ENCODE measurements at places on chromosomes 6 and 20.

- DNase-seq, result no peak
Observed at GRCh38 chr20:57212534-57213276, 53.7 kb downstream of the BMP7 start.

- no peak for DNase-seq
Observed at GRCh38 chr6:79208816-79209215, 25.7 kb downstream of the HMGN3 start.

- DNase-seq, result no peak
Observed at GRCh38 chr6:100618351-100618671, 153.6 kb upstream of the SIM1 start.

GRCh38 chr6:34182751-34183531 is 37.1 kb upstream of the GRM4 start:
- DNase-seq, result peak; percentile 48

- DNase-seq, result no peak
Observed at GRCh38 chr6:130831607-130832006, 4.4 kb downstream of the SMLR1 start.

DNA sequence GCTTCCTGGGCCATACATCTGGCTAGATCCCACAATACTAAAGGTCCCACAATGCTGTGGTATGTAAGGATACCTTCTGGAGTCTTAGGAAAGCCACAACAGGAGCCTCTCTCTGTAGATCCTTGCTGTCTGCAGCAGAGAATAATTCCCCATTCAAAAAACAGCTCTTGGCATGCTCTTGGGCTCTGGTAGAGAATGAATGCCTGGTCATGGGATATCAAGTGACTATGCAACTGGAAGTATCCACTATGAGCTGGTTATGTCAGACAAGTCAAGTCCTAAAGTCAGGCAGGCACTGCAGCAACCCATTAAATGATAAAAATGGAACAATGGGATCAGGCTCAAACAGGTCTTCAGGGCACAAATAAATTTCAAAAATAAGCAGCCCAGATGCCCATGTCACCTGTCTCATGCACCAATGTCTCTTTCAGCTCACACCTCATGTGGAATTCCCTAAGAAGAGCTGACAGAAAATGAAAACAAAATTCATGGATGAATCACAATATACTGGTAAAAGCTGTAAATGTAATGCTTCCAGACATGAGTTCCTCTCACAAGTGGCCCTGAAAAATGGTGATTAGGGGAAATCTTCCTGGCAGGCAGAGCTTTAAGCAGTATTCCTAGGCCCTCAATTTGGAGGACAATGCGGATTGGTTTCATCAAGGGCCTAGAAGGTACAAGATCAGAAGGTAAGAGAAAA is 4.3 kb downstream of the AK9 start:
- DNase-seq, result no peak

DNA sequence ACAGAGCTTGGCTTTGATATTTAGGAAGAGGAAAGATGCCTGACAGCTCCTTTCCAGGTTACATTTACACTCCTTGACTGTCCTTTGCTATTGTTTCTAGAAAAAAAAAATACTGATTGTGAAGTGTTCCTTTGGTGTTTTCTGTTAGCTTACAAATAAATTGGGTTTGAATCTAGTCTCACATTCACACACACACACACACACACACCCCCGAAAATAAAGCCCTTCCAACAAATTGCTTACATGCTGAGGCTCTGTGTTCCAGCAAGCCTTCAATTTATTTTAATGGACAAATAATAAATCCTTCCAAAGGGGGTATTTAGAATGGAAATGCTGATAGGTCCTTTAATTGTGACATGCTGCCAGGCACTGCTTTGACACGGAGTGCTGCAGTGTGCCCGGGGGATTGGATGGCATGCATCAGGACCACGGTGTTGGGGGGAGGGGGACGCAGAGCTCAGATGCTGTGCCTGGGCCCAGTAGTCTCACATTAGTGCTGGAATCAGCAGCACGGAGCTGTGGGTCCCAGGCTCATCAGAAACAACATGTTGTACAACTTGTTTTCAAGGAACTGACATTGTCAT is 199.9 kb downstream of the CD83 start:
- no peak for DNase-seq

DNA sequence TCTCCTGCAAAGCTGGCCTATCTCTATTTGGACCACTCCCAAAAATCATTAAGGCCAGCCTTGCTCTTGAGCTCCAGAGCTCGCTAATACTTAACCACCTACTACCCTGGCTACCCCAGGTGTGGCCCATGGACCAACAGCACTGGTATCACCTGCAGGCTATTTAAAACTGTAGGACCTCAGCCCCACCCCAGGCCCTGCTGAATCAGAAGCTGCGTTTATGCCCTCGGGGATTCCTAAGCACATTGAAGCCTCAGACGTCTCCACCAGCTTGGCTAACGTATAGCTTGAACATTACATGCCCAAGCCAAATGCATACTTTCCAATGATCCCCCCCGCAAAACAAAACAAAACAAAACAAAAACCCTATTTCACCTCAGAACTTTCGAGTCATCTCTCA is 19.7 kb upstream of the SPAG4 start:
- no peak for DNase-seq

GRCh38 chr20:25247000-25247517 is 826 bp upstream of the PYGB start:
- peak; percentile 6 for DNase-seq

GRCh38 chr6:46990031-46990644 is 52.0 kb downstream of the ADGRF1 start:
- DNase-seq, result no peak

GRCh38 chr6:127015858-127016257 is 102.6 kb upstream of the RSPO3 start:
- DNase-seq, result no peak

DNA sequence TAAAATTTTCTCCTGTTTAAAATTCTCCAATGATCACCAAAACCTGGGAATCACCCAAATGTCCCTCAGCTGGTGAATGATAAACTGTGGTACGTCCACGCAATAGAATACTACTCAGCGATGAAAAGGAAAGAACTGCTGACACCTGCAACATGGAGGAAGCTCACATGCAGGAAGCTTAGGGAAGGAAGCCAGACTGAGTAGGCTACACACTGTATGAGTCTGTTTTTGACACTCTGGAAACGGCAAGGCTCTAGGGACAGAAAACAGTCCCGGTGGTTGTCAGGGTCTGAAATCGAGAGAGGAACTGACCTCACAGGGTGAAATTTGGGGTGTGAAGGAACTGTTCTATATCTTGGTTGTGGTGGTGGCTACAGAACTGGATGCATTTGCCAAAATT is 25.2 kb upstream of the TLDC2 start:
- DNase-seq, result no peak

GRCh38 chr20:20628314-20628713 is 84.1 kb downstream of the RALGAPA2 start:
- no peak for DNase-seq

GRCh38 chr20:47524015-47524784 is 22.5 kb downstream of the NCOA3 start:
- no peak for DNase-seq

DNA sequence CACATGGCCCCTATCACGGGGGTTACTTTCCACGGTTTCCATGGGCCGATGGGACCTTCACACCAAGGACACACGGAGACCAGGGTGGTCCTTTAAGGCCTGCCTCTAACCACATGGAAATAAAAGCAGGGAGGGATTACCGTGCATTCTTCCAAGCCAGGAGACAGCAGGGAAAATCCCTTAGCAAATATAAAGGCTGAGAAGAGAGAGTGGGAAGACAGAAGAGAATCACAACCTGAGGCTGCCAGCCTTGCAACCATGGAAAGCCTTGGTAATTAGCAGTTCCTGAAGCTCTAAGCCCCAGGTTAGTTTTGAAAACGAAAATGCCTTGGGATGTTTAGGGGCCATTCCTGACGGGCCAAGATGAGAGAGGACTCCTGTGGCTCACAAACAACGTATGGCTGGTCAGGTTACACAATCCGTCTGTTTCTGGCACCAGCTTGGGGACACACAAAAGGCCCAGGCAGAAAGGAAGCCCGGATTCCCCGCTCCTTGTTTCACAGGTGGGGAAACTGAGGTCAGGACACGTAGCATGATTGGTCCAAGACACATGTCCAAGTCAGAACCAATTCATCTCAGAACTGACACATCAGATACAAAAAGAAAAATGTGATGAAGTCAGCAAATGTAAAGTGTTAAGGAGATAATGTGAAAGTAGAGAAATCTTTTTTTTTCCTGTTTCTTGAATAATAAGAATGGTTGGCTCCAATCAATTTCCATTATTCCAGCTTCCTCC is 2.8 kb downstream of the PREX1 start:
- no peak for DNase-seq

GRCh38 chr6:138726066-138726756 is 47.4 kb upstream of the CCDC28A start:
- no peak for DNase-seq

DNA sequence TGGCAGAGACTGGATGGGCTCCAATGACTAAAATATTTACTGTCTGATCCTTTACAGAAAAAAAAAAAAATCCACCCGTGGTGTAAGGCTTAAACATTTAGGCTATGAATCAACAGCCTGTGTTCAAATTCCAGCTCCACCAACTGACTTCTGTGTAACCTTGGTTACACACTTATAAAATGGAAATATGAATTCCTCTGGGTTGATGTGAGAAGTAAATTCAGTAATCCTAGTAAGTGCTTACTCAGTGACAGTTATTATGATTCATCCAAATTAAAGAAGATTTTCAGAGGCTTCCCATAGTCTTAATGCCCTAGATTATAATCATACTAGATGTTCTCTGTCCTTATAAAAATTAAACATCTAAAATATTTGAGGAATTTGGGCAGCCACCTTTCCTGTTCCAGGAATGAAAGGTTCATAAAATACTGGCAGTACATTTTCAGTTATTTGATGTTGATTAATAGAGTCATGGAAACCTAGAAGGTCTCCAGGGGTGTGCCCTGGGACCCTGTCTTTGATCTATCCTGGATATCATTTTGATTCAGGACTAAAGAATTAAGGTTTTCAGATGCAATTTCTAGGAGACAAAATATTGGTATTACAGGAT is 180.3 kb upstream of the ZNF217 start:
- DNase-seq, result no peak

- DNase-seq, result no peak
Observed at GRCh38 chr6:54847799-54848597, 1.4 kb downstream of the FAM83B start.

- DNase-seq, result no peak
Observed at GRCh38 chr6:3194535-3195419, 32.7 kb downstream of the TUBB2B start.

GRCh38 chr6:34791164-34791700 is 651 bp upstream of the BLTP3A start:
- peak; percentile 78 for DNase-seq
